Glomerular endothelial cell (primary cell): ENCODE measurements at places on chromosomes 16 and 17. TPM values are rescaled to one million over a fixed set of nuclear protein-coding genes. Genes with fewer than 3 reads are reported as not detected.

SNF8 gene
- total RNA-seq = 95.3 and 138 TPM in 2 replicates

C1QTNF1 gene
- total RNA-seq = 5.5 and 7.3 TPM in 2 replicates

ATF7IP2 gene
- 4.0 and 14.9 TPM in 2 replicates for total RNA-seq

RAMP2 gene
- total RNA-seq = 6.3 and 23.7 TPM in 2 replicates

SMIM36 gene
- total RNA-seq = not detected in 2 replicates

TUBG2 gene
- total RNA-seq = 18.7 and 20.8 TPM in 2 replicates
